ENCODE measurements at places on chromosomes 13 and 19. TPM values are rescaled to one million over a fixed set of nuclear protein-coding genes. Genes with fewer than 3 reads are reported as not detected.

DNA sequence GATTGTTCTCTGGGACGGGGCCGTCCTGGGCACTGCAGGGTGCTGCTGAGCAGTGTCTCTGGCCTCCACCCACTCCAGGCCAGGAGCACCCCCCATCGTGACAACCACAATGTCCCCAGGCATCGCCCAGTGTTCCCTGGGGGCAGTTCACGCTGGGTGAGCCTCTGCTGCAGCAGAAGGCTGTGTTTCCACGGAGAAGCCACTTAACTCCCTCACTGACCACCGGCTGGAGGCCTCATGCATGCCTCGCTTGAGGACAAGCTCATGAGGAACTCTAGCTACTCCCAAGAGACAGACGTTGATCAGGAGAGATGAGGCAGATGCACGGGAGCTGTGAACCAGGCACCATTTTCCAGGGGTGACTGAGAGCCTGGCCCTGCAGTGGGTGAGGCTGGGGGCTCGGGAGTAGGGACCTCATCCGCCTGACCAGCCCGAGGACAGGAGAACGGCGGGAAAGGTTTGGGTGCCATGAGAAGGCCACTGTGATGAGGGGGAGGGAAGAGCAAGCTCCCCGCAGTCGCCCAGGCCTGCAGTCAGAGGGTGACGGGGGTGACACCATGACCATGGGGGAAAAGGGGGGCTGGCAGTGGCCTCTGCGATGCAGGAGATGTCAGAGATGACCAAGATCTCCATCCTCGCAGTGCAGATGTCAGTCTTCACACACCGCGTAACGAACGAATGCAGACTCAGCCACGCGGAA is 5.1 kb downstream of the SLC39A3 start:
- no peak for DNase-seq

ZNF382 gene
- total RNA-seq: 4.7 TPM

GRCh38 chr13:109235901-109236300 is 550.5 kb downstream of the IRS2 start:
- DNase-seq: no peak

GRCh38 chr13:109790942-109791605 is 4.7 kb upstream of the IRS2 start:
- peak; percentile 7 for DNase-seq

CEACAM5 gene
- not detected for total RNA-seq

ZNF177 gene
- total RNA-seq: 0.68 TPM

GRCh38 chr13:31890946-31891345 is 140.6 kb upstream of the FRY start:
- DNase-seq: no peak

- DNase-seq: no peak
Observed at GRCh38 chr19:41323023-41323422, 13.1 kb downstream of the CCDC97 start.

ZNF99 gene
- not detected for total RNA-seq

PSG7 gene
- not detected for total RNA-seq

KIR2DL4 gene
- total RNA-seq: not detected

DNA sequence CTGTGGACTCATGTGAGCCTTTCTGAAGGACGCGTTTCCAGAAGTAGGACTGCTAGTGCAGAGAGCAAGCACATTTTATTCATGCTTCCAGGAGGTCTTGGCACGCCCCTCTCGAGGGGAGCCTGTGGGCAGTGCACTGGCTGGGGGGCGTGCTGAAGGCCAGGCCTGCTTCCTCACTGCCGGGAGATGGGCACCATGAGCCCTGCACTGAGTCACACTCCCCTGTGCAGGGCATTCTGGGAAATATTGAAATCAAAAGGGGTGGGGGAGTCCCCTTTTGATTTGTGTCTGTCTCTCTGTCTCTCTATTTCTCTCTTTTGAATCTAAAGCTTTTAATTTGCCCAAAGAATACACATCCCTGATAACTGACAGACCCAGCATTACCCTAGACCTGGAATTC is 34.0 kb downstream of the DPF1 start:
- no peak for DNase-seq

DNA sequence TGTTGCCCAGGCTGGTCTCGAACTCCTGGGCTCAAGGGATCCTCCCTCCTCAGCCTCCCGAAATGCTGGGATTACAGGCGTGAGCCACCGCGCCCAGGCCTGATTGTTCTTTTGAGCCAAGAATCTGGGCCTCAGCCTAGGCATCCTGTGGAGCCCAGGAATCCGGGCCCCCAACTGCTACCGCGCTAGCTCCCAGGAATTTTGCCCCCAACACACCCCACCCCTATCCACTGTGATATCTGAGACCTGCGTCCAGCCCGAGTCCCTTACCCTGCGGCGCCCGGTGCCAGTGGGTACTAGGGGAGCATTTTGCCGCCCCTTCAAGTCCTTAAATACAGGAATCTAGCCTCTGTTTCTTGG is 838 bp upstream of the MYADM start:
- no peak for DNase-seq

FGF14 gene
- not detected for total RNA-seq

- peak; percentile 62 for DNase-seq
Observed at GRCh38 chr19:661427-662196, 1.4 kb downstream of the RNF126 start.

DNA sequence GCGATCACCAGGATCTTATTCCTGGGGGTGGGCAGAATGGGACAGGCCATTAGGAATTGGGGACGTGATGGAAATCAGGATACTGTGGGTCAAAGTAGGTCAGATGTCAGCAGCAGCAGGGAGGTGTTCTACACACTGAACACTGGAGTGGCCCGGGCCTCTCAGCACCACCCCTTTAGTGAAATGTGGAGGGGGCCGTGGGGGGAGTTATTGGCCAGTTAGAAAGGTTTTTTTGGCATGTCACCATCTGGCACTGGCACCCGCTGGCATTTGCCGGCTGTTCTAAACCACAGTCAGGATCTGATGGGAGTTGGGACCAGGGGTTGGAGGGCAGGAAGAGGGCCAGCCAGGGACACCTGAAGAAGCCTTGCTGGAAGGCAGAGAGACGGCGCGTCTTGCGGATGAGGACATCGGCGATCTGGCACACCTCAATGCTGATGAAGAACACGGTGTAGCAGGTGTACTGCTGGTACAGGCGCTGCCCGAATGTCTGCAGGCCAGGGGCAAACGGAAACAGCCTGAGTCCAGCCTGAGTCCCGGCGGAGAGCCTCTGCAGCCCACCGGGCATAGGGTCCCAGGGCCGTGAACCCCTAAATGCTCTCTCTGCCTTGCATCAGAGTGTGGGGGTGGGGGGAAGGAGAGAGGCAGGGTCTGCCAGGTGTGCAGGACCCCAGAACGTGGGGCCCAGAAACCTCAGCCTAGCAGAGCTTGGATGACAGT is 5.8 kb downstream of the TMEM147 start:
- no peak for DNase-seq

- DNase-seq: no peak
Observed at GRCh38 chr13:114021464-114022308, 47.8 kb upstream of the C13orf46 start.

DNA sequence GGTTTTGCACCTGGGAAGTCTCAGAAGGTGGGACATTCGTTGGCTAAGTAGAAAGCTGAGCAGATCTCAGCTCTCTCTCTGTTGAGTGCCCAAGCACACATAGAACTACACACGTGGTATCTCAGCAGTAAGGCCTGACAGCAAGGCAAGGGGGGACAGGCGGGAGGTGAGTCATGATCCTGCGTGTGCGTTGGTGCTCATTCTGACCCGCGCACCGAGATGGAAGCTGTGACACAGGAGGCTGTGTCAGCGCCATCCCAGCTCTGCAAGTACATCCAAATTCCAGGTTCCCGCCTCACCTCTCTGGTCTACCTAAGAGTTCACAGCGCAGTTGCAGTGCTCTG is 135.7 kb downstream of the USP12 start:
- no peak for DNase-seq

WDR18 gene
- total RNA-seq: 20.6 TPM

- DNase-seq: no peak
Observed at GRCh38 chr13:114261328-114261965, 20.0 kb upstream of the UPF3A start.

GGN gene
- not detected for total RNA-seq

DNA sequence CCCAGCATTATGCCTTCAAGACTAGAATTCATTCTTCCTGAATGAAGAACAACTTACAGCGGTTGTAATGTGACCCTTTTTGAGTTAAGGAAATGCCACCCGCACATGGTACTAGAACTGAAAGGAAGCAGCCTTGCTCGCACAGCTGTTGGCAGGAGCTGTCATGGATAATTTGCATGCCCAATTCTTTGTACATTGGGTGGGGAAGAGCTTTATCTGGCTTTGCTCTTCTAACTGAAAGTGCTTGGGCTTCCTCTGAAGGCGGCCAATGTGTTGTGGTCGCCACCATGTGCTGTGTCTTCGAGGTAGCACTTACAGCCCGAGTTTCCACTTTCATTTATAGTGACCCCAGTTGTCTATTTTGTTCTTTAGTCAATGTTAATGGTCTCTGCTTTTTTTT is 3.4 kb downstream of the CCNE1 start:
- no peak for DNase-seq

DNA sequence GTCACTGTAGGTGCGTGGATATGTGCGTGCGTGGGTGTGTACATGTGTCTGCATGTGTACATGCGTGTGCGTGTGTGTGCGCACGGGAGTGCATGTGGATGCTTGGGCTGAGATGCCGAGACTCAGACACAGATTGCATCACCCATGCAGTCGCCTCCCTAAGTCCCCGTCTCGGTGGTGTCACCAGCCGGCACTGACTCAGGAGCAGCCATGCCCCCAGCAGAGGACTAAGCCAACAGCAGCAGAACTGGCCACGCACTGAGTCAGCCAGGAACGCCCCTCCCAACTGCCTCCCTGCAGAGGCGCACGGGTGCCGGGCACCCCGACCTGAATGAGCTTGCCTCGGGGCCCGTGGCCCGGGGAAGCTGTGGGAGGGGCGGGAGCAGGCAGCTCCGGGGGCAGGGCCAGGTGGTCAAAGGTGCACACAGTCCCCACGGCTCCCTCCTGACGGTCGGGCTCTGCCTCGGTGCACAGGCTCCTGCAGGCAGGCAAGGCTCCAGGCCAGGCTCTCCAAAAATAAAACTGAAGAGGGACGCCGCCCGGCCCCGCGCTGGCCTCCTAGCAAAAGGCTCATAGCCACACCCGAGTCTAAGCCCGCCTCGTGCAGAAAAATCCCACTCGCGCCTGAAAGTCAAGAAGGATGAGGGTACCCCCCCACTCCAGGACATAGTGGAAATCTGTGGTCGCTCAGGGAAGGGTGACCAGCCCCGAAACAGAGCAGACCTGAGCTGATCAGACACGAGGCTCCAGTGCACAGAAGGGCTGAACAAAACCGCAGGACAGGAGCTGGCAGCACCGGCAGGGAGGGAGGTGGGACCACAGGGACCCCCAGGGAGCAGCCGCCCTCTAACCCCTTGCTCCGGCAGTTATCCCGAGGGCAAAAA is 49.2 kb downstream of the GADD45B start:
- no peak for DNase-seq

DNA sequence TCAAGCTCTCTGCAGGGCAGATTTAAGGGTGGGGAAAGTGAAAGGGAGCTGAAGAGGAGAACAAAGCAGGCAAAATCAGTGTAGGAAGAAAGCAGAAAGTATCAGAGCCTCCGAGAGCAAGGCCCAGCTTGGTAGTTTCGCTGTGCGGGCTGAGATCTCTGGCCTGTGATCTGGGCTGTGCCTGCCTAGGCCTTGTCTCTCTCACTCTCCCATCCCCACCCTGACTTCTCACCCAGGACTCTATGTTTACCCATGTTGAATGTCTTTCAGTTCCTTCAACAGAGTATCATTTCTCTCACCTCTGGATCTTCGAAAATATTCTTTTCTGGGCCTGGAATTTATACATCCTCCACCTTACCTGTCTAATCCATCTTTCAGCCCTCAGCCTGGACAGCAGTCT is 391.3 kb downstream of the FOXO1 start:
- no peak for DNase-seq

BST2 gene
- total RNA-seq: 25.1 TPM

RFX1 gene
- total RNA-seq: 11.2 TPM

PRPF31 gene
- 60.0 TPM for total RNA-seq

RFPL4AL1 gene
- total RNA-seq: not detected

GRCh38 chr19:50562996-50563395 is 5.2 kb downstream of the LRRC4B start:
- no peak for DNase-seq

GRCh38 chr19:12126707-12127106 is 13.4 kb downstream of the ZNF20 start:
- no peak for DNase-seq

GRCh38 chr13:111423168-111423785 is 102.8 kb downstream of the TEX29 start:
- DNase-seq: no peak

DNA sequence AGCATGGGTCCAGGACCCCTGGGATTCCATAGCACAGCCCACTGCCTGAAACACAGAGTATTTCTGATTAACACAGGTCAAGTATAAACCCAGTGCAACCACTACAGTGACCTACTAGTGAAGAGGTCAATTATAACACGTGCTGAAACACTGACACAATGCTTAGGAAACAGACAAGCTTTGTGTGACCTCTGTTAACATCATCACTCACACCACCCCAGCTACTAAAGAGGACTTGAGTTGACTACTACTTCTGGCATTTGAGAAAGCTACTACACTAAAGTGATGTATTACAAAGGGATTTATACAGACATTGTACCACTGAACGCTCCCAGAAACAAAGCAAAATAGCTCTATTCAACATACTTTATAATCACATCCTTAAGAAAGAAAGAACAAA is 1935.9 kb upstream of the PCDH20 start:
- no peak for DNase-seq

DNA sequence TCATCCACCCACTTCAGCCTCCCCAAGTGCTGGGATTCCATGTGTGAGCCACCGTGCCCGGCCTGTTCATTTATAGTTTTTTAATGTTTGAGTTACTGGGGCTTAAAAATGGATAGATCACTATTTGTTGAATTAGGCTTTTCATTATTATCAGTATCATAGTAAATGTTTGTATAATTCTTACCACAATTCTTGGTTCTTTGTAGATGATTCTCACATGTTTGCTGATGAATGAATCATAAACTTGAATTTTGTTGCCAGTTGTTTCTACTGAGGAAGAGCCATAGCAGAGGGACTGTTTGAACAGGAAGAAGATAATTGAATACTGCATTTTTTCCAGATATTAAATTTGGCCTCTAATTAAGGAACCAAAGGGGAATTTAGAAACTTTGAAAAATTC is 2.6 kb upstream of the LPAR6 start:
- DNase-seq: no peak

- no peak for DNase-seq
Observed at GRCh38 chr13:95480131-95480545, 72.4 kb upstream of the CLDN10 start.

DNA sequence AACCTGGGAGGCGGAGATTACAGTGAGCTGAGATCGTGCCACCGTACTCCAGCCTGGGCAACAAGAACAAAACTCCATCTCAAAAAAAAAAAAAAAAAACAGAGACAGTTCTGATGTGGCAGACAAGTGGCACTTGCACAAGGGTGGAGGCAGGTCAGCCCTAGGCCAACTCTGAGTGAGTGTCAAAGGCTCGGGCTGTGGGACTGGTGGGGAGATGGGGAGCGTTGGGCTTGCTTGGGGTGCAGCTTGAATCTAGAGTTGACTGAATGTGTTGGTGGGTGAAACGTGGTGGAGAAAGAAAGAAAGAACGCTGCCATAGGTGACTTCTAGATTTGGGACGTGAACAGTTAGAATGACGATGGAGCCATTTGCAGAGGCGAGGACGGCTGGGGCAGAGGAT is 121.3 kb upstream of the SPACA7 start:
- no peak for DNase-seq

- no peak for DNase-seq
Observed at GRCh38 chr13:20927596-20928257, 25.2 kb upstream of the XPO4 start.

- DNase-seq: no peak
Observed at GRCh38 chr19:5651361-5651760, 28.5 kb downstream of the SAFB start.

KXD1 gene
- 76.1 TPM for total RNA-seq

DZIP1 gene
- not detected for total RNA-seq

GRCh38 chr13:97724450-97724849 is 229.0 kb upstream of the IPO5 start:
- no peak for DNase-seq

PSG1 gene
- total RNA-seq: not detected

Data from CD8-positive, alpha-beta T cell (primary cell).